Activated CD4-positive, alpha-beta memory T cell treated with anti-CD3 and anti-CD28 coated beads, Interleukin-2, amount 10 ng/mL, durations not matched to agents 7 days and 5 days (primary cell): ENCODE measurements at places on chromosomes 16 and 17.
A peak's percentile ranks its signal among the peaks of the same experiment; 100 is the strongest.

- no peak for DNase-seq
Measured at GRCh38 chr16:47035436-47035835, 62.0 kb upstream of the DNAJA2 start.

- DNase-seq = peak; percentile 46
Measured at GRCh38 chr16:78794581-78795250, 695.3 kb downstream of the WWOX start.

DNA sequence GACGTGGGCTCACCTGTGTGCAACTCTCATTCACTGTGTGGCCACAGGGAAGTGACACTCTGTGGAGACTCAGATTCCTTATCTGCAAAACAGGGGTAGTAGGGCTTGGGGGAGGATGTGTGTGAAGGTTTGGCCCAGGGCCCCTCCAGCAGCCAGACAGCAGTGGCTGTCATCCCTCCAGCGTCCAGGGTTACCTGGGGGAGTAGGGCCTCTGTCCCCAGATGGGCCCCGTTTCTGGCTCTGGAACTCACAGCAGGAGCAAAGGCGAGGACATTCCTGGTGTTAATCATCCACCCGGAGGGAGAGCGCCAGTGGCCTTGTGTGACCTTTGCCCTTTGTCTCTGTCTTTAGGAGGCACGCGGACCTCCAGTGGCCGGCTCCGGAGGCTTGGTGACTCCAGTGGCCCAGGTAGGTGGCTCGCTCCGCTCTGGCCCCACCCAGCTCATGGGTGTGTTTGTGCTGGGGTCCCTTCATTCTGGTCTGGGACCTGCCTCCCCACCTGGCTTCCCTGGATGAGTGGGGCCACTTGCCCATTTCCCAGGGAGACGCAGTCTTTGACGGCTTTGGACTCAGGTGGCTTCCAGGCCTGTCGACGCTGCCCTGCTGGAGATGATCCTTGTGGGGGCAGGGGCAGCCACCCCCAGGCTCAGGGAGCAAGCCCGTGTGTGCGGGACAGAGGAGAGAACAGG lies 166.2 kb downstream of the SEC14L1 start:
- no peak for DNase-seq

- no peak for DNase-seq
Measured at GRCh38 chr17:17943281-17943984, 28.8 kb downstream of the TOM1L2 start.

GRCh38 chr17:28101919-28102318 lies 59.4 kb downstream of the NLK start:
- DNase-seq = no peak

GRCh38 chr17:48155889-48156611 lies 48.5 kb downstream of the SNX11 start:
- DNase-seq = no peak

DNA sequence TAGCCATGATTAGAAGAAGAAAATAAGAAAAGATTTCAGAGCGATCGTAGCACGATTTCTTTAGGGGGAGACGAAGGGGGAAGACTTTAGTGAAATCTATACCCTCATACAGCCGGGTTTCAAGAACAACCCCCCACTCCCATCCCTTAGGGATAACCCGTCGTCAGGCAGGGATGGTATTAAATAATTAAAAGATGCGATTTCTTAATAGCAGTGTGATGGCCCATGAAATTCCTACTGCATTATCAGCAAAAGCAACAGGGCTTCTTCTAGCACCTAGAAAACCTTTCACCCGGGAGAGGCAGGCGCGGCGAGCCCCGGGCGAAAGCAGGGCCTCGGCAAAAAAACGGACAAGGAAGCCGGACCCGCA lies 1.4 kb downstream of the CDH11 start:
- DNase-seq = no peak

- DNase-seq = peak; percentile 81
Measured at GRCh38 chr16:66984892-66985311, 3.5 kb upstream of the CES4A start.

DNA sequence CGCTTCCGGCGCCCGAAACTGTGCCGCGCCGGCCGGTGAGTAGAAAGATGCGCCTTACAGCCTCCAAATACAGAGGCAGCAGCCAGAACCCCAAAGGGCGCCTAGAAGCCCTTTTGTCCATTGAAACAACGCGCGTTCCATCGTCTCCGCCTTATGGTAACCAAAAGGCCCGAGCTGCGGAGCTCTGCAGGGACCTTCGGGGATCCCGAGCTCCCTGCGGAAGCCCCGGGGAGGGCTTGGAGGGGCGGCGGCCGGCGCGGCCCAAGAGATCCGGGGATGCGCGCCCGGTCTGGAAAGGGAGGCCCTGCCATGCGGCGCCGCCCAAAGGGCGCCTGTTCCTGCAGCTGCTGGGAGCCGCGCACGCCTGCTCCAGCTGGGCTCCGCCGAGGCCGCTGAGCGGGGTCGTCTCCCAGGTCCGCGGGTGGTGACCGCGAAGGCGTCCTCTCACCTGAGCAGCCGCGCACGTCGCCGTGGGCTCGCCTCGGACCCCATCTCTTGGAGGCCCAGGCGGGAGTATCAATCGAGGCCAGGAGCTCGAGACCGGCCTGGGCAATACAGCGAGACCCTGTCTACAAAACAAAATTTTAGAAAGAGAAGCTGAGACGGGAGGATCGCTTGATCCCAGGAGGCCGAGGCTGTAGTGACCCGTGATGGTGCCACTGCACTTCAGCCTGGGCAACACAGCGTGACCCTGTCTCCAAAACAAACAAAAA lies 742 bp upstream of the FBXO31 start:
- no peak for DNase-seq

GRCh38 chr16:49600536-49600935 lies 226.9 kb downstream of the C16orf78 start:
- DNase-seq = no peak

- DNase-seq = no peak
Measured at GRCh38 chr17:63276821-63277220, 169.3 kb downstream of the CYB561 start.

DNA sequence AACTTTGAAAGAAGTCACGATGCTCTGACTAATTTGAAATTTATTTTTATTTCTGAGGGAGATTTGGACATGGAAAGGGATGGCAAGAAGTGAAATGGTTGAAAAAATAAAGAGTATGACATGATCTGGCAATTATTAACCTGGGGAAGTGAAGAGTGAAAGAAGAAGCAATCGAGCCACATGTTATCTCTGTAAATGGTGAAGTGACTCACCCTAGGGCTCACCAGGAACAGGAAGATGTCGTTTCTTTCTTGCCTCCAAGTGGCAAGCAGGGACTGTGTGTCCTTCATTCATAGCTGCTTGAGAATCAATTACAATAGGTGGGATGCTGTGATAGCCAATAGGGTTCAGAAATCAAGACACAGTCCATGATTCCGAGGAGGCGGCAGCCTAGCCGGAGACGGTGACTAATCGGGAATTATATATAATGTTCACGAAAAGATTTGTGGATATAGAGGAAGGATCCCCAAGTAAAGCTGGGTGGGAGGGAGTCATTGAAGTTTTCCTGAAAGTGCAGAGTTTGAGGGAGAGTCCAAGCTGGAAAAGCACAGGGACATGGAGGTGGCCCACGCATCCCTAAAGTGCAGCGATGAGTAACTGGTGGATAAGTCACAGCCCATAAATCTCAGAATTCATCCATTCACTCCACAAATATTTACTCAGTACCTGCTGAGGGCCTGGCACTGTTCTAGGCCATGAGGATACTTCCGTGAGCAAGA lies 18.2 kb upstream of the KRT20 start:
- no peak for DNase-seq

DNA sequence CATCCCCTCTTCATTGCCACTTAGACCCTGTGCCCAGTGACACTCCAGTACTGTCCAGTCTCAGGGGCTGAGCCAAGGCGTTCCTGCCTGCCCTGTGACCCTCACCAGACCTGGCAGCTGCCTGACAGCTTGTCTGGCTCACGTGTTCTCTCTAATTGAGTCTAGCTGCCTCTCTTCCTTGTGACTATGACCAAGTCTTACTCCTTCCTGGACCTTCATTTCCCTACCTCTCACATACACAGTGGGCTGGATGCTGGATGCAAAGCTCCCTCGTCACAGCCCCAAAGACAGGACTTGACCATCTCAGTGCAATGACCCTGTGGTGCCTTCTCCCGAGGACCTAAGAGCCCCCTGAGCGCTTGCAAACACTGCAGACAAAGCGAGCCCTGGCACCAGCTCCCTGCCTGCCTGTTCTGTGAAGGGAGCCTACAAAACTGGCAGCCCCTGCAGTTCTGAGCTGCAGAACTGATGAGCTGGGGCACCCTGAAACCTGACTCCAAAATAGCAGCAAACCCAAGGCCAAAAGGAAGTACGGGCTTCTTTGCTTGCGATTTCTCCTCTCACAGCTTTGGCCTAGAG lies 1.7 kb downstream of the DEXI start:
- peak; percentile 24 for DNase-seq

GRCh38 chr17:40828454-40829044 lies 6.1 kb upstream of the KRT10 start:
- DNase-seq = no peak

DNA sequence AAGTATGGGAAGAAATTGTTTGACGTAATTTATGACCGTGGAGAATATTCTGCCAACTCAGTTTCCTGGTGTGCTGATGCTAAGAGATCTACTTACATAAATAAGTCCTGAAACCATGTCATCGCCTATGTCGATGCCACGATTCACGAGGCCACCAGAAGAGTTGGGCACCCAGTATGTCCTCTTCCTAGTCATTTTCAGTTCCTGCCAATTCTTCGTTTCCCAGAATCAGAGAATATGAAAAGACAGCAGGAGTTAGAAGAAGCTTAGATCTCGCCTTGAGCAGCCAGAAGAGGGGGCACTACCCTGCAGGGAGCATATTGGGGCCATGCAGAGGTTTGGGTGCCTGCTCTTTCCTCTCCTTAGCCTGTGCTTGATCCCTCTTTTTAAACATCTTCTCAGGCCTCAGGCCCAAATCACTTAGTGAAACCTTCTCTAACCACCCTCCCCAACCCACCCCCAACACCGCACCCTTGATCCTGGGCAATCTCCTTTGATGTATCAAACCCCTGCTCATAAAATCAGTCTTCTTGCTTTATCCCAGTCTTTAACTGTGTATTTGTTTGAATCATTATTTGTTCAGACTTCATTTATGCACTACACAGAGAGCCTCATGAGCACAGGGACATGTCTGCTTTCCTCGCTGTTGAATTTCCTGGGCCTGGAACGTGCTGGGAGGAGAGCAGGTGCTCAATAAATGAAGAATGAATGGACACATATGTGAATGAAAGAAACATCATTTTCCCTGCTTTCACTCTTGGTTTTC lies 12.2 kb upstream of the LONP2 start:
- DNase-seq = peak; percentile 56

DNA sequence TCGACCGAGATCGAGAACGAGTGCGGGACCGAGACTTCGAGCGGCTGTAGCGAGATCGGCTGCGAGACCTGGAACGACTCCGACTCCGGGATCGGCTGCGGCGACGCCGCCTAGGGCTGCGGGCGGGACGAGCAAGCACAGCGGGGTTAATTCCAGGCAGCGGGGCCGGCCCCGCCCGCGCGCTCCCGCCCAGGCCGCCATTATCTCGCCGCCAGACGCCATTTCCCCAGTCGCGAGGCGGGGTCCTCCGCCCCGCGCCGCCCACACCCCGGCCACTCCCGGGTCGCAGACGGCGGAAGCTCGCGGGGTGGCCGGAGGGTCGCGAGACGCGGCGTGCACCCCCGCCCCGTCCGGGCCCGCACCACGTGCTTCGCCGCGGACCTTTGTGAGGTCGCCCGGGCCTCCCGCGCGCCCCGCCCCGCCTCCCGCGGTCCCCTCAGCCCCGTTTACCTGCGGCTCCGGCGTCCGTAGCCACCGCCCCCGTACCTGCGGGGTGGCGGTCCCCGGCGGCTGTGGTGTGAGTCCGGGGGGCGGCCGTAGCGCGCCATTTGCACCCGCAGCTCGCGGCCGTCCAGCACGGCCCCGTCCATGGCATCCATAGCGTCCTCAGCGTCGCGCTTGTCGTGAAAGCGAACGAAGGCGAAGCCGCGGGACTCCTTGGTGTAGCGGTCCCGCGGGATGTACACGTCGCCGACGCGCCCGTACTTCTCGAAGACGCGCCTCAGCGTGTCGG lies 616 bp downstream of the SRSF2 start:
- peak; percentile 78 for DNase-seq

- no peak for DNase-seq
Measured at GRCh38 chr16:70752426-70752825, 48.5 kb downstream of the VAC14 start.

DNA sequence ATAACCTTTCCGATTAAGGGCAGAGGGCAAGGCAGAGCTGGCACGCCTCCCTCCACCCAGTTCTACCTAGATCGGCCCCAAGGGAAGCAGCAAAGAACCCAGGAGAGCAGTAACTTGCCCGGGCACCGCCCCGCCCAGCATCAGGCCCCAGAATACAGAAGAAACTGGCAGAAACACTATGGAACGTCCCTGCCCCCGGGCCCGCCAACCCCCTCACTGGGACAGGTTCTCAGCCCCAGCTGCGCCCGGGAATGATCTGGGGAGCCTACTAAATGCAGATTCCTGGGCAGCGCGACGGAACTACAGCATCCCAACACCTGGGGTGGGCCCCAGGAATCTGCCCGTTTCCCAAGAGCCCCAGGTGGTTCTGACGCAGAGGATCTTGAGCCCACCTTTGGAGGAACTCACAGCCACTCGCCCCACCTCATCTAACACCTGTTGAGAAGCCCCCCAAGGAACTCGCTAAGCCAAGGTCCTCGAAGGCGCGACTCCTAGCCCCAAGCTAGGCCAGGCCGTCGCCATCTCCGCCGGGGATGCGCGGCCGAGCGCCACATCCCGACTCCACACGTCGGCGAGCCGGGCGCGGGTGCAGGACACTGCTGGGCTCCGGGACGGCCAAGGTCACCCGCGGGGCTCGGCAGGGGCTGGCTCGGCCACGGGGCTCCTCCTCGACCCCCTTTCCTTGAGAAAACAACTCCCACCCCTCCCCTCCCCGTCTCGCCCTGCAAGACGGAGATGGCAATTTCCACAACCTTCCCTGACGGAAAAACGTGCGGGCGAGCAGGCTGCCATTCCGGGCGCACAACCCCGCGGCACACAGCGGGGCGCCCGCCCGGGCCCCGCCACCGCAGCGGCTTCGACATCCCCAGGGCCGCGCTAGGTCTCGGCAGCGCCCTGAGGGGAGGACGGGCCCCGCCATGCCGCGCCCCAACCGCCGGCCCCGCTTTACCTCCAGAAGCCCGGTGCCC lies 913 bp downstream of the CDIP1 start:
- DNase-seq = peak; percentile 25

- DNase-seq = no peak
Measured at GRCh38 chr16:63945806-63946205, 1176.1 kb downstream of the CDH11 start.

- no peak for DNase-seq
Measured at GRCh38 chr17:81126281-81127132, 38.8 kb upstream of the PVALEF start.

- no peak for DNase-seq
Measured at GRCh38 chr16:88004391-88004790, 53.2 kb downstream of the BANP start.

DNA sequence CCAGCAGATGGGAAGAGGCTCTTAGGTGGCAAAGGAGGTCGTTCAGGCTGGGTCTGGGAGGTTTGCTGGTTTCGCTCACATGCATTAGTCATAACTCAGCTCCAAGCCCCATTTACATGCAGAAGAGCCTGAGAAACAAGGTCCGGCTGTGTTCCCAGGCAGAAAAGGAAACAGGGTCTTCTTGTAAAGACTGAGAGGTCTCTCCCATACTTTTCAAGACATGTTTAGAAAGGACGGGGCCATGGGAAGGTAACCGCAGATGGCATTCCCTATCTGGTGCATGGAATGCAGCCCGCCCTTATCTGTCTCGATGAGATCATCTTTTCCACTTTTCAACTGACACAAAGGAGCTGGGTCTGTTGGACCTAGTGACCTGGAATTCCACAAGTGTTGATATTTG lies 389.0 kb upstream of the CDH11 start:
- no peak for DNase-seq
